Stimulated activated CD4-positive, alpha-beta T cell treated with anti-CD3 and anti-CD28 coated beads, Interleukin-1b, Interleukin-23, amount 100 ng/mL, for 48 hours (primary cell): ENCODE measurements at places on chromosomes 12 and 14.

DNA sequence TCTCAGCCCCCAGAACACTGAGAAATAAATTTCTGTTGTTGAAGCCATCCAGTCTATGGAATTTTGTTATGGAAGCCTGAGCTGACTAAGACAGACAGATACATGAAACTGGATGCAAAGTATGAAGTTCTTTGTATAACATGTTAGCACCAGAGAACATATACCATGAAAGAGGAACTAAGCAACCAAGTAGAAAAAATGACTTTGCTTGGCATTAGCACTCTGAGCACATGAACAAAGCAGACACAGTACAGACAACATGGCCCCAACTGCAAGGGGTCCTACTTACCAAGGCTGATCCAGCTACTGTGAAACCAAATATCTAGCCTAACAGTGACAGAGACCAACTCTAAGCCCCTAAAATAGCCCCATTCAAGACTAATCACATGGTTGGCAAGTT is 13.8 kb downstream of the EXOC5 start:
- DNase-seq = no peak

GRCh38 chr12:87756111-87756510 is 273.1 kb downstream of the C12orf50 start:
- no peak for DNase-seq

DNA sequence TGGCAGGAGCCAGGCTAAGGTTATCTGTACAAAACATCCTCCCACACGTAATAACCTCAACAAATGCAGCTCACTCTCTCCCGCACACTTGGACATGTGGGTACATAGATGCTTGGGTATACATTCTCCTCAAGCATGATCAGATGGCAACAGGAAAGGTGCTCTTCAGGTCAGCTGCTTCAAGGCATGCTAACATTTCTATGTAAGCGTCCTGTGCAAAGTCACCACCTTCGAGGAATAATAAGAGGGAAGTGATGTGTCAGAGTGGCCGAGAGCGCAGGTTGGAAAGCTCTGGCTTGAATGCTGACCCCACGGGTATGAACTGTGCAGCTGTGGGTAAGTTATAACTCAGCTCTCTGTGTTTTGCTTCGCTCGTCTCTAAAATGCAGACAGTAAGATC is 24.2 kb upstream of the SLC6A12 start:
- DNase-seq = no peak

GRCh38 chr12:14842315-14842714 is 1.0 kb downstream of the ART4 start:
- DNase-seq = no peak

DNA sequence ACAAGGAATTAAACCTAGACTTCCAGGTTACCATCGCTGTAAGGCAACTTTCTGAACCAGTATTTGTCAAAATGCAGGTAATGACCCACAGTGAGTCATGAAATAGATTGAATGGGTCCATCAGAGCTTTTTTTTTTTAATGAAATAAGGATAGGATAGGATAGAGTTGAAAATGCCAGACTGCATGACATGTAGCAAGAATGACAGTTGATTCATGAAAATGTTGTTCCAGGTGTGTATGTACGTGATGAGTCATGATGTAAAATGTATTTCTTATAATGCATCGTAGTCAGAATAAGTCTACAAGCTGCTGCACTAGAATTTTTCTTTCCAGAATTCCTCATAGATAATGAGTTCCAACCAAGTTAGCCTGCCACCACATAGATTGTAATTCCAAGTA is 184.4 kb upstream of the BCL2L14 start:
- DNase-seq = no peak

GRCh38 chr14:91341751-91342154 is 75.9 kb downstream of the CCDC88C start:
- DNase-seq = no peak

- no peak for DNase-seq
Measured at GRCh38 chr12:116502989-116503496, 56.1 kb upstream of the MAP1LC3B2 start.

DNA sequence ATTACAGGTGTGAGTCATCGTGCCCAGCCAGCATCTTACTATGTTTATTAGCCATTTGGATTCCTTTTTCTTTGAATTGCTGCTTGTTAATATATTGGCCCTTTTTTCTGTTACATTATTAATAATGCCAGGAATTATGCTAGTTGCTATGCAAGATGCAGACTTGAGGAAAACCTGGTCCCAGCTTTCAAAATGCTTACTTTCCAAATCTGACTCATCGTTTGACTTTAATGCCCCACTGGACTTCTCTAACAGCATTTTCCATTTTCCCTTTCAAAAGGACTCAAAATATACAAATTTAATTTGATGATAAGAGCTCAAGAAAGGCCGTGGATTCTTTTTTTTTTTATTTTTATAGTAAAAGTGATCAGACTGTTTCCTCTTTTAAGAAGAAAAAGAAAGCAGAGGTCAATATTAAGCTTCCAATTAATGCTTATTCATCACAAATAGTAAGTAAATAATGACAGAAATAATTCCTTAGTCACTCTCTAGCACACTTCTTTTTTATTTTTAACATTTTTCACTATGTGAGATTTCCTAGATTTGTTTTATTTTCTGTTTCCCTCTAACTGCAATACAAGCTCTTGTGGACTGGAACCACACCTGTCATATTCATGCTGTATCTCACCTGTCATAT is 146.1 kb upstream of the FGD4 start:
- no peak for DNase-seq

DNA sequence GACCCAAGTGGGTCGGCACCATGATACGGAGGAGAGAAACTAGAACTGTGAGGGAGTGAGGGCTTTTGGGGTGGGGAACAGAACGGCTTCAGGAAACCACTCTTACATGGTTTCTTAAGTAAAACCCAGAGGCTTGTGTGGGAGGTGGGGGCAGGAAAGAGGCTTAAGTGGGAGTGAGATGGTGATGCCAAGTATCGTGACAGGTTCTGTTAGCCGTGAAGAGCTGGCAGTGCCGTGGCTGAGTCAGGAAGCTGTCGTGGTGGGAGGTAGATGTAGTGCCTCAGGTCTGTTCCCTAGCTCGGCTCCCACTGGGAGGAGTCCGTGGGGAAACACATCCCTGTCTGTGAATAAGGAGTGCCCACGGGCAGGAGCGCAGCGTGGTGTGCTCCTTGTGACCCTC is 185.8 kb upstream of the FKBP4 start:
- DNase-seq = no peak

GRCh38 chr12:66170606-66171005 is 810 bp upstream of the TMBIM4 start:
- no peak for DNase-seq

GRCh38 chr14:51022769-51023168 is 72.1 kb downstream of the TRIM9 start:
- DNase-seq = no peak

GRCh38 chr14:89549381-89550125 is 132.5 kb upstream of the FOXN3 start:
- no peak for DNase-seq

- DNase-seq = no peak
Measured at GRCh38 chr14:105600939-105601359, 74.6 kb downstream of the TMEM121 start.

DNA sequence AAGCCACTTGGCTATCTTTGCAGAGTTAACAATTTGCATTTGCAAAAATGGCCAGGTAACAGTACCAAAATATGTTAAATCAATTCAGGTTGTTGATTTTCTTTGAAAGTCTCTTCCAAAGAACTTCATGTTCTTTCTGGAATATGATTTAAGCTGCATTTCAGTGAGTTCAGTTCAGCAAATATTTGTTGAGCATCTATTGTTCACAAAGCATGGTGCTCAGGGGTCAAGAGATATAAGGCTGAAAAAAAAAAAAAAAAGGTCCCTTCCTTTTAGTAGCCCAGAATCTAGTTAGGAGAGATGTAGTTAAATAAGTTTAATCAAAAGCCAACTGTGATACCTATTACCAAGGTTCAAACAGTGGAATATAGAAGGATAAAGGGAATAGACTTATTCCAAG is 317.1 kb downstream of the ZFP36L1 start:
- DNase-seq = no peak

- no peak for DNase-seq
Measured at GRCh38 chr14:43014338-43014737, 1407.7 kb downstream of the LRFN5 start.

- DNase-seq = no peak
Measured at GRCh38 chr14:61706096-61706690, 10.9 kb downstream of the HIF1A start.

DNA sequence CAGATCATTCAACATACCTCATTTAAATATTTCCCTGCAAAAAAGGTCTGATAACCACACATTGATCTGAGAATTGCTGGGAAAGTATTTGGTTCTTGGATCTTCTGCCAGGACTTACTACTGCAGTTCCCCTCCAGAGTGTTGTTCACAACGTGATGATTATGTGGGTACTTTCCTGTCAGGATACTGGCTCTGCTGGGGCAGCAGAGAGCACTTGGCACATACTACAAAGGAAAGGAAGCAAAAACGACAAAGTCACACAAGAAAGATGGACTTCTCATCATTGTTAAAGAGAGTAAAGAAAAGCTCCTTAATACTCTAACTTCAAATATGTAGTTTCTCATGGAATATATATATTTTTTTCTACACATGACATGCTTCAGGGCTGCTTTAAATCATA is 11.5 kb downstream of the GNS start:
- no peak for DNase-seq

GRCh38 chr12:65997056-65997455 is 133.5 kb downstream of the LLPH start:
- no peak for DNase-seq
